ENCODE measurements at places on chromosomes 7 and 10.
A peak's percentile ranks its signal among the peaks of the same experiment; 100 is the strongest.

GRCh38 chr7:100167912-100168323, 499 bp downstream of the GAL3ST4 start:
- no peak for DNase-seq

GRCh38 chr10:52486840-52487611, 172.9 kb downstream of the DKK1 start:
- DNase-seq: no peak

DNA sequence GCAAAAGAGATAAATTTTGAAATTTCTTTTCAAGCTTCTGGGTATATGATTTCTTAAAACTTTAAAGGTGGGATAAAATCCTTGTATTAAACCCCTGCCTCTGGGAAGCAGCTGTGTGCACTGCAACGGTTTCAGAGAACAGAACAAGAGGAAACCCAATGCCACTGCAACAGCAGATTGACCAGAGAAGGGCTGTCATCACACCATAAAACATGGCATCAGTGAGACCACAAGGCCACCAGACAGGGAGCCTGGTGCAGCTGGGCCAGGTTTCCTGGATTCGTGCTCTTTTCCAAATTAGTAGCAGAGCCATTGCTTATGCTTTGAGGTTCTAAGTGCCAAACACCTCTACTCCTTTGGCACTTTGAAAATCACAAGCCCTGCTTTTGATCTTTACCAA, 152.4 kb downstream of the PRPF18 start:
- no peak for DNase-seq

GRCh38 chr7:20642166-20642565, 26.7 kb downstream of the ABCB5 start:
- DNase-seq: no peak

DNA sequence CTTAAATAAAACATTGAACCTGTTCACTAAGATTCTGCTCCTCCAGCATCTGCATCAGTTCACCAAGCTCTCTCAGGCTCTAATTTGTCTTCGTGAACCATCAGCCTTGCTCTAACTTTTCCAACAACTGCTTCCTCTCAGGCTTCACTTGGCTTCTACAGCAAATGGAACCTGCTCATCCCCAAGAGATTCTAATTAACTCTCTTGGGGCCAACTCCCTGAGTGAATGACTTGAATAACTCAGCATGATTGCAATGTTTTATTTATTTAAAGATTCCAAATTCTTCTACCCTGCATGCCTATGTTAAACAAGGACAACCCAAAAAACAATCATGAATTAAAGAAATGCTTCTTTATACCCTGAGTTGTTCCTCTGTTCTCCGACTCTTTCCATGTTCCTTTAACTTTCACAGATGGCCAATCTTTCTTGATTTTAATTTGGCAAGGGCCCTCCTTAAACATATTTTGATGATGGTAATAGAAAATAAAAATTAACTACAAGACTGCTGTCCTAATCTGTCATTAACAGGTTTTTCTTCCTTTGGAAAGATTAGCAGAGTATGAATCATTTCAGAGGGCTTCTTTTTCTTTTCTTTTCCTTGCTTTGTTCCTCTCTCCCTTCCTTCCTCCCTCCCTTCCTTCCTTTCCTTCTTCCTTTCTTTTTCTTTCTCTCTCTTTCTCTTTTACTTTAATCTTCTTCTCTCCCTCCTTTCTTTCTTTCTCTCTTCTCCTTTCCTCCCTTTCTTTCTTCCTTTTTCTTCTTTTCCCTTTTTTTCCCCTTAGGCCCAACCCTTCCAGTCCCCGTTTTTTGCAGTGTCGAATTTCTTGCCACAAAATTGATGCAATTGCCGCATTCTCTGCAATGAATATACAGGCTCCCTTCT, 195.0 kb upstream of the RHOBTB1 start:
- DNase-seq: no peak

- no peak for DNase-seq
Observed at GRCh38 chr10:122239578-122240257, 31.4 kb upstream of the BTBD16 start.

DNA sequence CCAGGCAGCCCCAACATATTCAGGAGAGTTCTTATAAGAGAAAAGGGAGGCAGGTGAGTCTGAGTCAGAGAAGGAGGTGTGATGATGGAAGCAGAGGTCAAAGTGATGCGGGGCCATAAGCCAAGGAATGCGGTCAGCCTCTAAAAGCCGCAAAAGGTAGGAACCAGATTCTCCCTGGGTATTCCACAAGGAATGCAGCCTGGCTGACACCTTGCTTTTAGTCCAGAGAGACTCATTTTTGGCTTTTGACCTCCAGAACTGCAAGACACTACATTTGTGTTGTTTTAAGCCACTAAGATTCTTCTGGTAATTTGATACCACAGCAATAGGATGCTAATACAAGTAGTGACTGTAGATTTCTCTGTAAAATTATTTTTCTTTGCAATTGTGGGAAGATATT, 151.5 kb upstream of the EEPD1 start:
- DNase-seq: no peak

DNA sequence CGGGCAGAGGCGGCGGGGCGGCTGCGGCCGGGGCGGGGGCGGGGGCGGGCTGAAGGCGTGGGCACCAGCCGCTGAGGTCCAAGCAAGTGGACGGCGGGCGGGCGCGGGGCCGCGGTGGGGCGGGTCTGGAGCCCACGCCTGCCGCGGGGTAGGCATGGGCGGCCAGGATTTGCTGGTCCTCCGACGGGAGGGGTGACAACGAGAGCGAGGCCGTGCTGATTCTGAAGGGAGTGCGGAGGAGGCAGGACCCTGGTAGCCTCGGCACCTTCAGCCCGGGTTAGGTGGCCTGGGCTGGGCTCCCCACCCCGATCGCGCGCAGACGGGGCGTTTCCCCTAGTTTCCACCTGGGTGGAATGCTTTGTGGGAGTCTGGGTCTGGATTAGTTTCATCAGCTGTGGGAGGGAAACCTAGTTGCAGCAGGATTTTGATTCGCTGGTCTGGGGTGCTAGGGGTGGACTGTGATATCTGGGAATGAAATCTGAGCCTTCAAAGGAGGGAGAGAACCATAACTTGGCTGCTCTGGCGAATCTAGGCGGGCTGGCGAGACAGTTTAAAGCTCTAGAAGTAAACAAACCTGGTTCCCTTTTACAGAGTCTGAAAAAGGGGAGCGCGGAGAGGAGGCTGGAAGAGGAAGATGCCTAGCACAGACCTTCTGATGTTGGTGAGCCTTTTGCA, 609 bp downstream of the SGPL1 start:
- DNase-seq: peak; percentile 65

- no peak for DNase-seq
Observed at GRCh38 chr10:64379898-64380297, 858.7 kb downstream of the REEP3 start.

GRCh38 chr7:155602156-155602555, 42.3 kb upstream of the RBM33 start:
- DNase-seq: no peak

DNA sequence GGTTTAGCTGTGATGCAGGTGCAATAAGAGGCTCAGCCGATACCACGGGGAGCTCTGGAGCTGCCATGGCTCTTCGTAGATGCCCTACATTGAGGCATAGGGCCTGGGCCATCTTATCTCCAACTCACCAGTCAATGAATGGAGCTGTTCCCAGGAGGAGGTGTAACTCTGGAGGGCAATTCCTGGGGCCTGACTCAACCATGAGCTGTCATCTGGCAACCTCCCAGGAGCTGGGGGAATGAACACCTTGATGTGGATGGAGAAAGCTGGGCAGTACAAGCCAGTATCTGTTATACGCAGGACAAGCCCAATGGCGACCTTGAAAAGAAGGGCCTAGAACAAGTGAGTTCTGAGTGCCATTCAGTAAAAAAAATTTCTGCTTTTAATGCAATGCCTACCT, 224.0 kb upstream of the PLXDC2 start:
- DNase-seq: no peak

DNA sequence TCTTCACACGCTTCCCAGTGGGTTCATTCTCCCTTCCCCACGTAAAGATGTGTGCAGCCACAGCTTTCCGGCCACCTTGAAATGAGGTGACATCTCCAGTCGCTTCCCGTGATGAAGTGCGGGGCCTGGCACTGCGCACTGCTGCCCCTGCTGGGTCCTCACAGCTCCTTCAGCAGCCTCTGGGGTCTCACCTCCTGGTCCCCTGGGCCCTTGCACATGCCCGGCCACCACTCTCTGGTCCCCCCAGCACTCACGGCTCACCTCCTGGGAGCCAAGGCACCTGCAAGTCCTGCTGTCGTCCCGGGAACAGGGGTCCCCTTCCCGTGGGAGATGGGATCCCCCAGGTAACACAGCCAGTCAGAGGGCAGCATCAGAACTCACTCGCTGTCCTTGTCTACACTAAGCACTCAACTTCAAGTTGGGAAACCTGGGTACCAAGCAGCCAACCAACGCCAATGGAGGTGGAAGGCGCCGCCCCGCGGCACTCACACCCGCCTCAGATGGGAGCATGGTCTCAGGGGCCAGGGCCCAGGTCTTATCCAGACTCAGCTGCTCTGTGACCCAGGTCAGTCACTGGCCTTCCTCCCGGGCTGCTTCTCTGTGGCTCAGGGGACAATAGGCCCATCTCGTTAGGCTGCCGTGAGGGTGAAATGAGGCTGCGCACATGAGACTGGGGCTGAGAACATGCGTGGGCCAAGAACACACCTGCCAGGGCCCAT, 176.2 kb downstream of the PTPRN2 start:
- DNase-seq: no peak

GRCh38 chr10:130923596-130923995, 387.9 kb downstream of the TCERG1L start:
- DNase-seq: no peak

- DNase-seq: no peak
Observed at GRCh38 chr7:32257621-32258020, 187.4 kb upstream of the PDE1C start.

DNA sequence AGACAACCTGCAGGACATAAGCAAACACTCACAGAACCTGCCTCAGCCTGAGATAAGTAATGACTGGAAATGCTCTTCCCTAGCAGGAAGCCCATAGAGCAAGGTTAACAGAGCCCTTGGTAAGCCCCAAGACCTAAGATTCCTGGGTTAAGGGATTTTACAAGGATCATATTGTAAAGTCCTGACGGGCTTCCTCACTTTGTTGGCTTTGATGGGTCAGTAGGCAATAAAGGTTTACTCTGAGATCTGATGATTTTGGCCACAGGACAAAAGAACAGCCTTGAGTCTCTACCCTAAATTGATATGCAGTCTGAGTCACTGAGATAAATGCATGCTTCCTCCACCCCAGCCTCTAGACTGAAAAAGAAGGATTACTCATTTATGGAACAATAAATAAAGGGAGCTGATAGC, 270.8 kb downstream of the HTR7 start:
- no peak for DNase-seq

DNA sequence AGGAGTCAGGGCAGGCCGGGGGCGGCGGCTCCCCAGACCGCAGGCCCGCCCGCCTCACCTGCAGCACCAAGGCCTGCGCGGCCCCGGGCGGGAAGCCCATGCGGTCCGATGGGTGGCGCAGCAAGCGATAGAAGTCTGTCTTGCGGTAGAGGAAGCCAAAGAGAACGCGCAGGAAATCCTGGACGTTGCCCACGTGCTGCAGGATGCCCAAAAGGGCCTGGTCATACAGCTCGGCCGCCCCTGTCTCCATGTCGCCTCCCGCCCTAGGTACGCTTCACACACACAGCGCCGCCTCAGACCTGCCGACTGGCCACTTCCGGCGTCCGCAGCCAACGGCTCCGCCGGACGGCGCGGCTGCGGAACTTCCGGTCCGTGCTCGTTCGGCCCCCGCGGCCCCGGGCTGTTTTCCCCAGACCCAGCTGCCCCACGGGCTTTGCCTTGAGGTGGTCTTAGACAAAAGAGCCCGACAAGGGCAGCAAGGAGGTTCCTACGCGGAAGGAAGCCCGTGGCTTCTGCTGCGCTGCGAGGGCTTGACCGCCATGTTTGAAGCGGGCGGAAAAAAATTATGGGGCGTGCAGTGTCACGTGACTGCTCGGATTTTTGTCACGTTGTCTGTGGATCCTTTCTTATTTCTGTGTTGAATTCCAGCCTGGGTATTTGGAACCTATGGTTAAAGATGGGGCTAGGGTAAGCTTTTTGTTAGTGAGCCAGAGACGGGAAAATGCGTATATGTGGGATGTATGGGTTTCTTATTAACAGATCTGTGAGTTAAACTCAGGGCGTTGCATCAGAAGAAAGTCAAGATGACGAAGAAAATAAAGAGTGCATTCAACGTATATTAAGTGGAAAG, at the start of gene NUDCD3:
Gene NUDCD3 (minus strand): TSS at position 308 of the 850 bp plus-strand sequence. CDS start 58 bp downstream, at position 250.
- peak; percentile 86 for DNase-seq

GRCh38 chr10:90644165-90644564, 213.7 kb downstream of the HTR7 start:
- DNase-seq: no peak

DNA sequence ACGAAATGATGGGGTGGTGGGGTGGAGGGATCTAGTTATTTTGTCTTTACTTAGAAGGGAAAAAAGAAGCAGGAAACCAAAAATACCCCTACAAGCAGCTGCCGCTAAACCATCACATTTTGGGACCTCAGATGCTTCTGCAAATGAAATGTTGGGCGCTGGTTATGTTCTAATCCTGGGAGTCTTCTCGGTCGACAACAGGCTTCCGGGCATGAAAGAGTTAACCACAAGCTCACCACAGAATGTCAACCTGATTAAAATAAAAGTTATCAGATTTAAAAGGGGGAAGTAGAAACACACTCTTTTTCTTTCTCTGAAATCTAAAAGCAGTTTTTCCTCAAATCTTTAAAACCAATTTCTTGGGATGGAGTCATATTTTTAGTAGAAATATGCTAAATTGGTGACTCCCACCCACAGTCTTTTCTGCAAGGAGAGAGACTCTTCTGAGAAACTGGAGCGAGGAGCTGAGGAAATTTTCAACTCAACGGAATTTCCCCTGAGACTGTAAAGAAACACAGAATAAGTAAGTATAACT, 16.8 kb downstream of the IL2RA start:
- DNase-seq: peak; percentile 59

DNA sequence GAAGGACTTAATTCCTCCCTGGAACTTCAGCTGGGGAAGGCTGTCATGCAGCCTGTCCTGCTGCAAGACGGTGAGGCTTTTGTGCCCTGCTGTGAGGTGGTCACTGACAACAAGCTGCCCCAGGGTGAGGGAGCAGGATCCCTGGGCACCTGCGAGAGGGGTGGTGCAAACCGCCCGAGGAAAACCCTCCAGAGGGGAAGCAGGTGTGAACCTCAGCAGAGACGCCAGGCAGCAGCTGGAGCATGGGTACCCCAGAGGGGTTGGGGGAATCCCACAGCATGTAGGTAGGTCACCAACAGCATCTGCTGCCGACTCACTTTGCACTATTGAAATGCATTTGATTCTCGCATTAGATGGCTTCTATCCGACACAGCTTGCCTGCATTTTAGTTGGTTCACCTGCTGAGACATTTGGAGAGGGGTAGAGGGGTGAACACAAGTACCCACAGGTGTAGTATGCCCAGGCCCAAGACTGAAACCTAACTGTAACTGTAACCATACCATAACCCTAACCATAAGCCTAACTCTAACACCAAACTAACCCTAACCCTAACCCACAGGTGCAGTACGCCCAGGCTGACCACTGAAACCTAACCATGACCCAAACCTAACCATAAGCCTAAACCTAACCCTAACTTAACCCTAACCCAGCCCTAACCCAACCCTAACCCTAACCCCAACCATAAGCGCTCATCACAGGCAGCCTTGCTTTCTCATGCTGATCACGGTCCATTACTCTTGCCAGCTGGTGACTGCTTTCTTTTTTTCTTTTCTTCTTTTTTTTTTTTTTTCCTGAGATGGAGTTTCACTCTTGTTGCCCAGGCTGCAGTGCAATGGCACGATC, 85.9 kb downstream of the ELFN1 start:
- no peak for DNase-seq

- DNase-seq: no peak
Observed at GRCh38 chr7:76304888-76305375, 2.5 kb downstream of the HSPB1 start.

- DNase-seq: no peak
Observed at GRCh38 chr10:3364768-3365480, 192.3 kb upstream of the PITRM1 start.

GRCh38 chr7:95327356-95327755, 3.0 kb upstream of the PON1 start:
- no peak for DNase-seq
